Left lung (tissue), 14 donors: ENCODE measurements at places on chromosomes 12 and 14. TPM values are rescaled to one million over a fixed set of nuclear protein-coding genes. Genes with fewer than 3 reads are reported as not detected.

The SDR9C7 gene
- not detected for total RNA-seq

- DNase-seq, result no peak
These were observed 183.1 kb downstream of the ALG10 start for GRCh38 chr12:34205401-34205800.

The IFNG gene
- 0.60 TPM for total RNA-seq

The DDN gene
- 0.08 TPM for total RNA-seq

DNA sequence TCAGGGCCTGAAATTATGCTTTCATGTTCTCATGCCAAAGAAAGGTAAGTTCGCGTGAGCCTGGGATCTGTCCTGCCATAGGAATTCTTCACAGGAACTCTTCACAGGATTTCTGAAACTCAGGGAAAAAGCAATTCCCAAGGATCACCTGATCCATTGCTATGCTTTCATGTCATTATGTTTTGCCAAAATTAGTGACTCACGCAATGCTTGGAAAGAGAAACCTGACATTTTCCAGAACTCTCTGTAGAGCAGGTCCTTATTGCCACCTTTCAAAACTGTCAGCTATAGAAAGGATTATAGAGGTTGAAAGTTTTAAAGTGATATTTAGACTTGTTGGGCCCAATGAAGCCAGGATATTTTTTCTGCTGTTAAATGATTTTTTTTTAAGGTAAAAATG is 6.3 kb upstream of the KCNJ8 start:
- no peak for DNase-seq

- DNase-seq, result no peak
These were observed at the start of gene RDH5 for GRCh38 chr12:55720071-55720564. RDH5 (plus strand) TSS chr12:55720393; CDS start chr12:55721185, 792 bp downstream.

GRCh38 chr12:102759466-102759865 is 157.6 kb downstream of the PAH start:
- no peak for DNase-seq

GRCh38 chr12:93536766-93537488 is 35.5 kb upstream of the SOCS2 start:
- DNase-seq, result no peak
